Neural progenitor cell (in vitro differentiated cells): ENCODE measurements at places on chromosomes 1 and 21. TPM values are rescaled to one million over a fixed set of nuclear protein-coding genes. Genes with fewer than 3 reads are reported as not detected.

GRCh38 chr1:208369045-208369444 is 124.9 kb upstream of the PLXNA2 start:
- DNase-seq: no peak

DNA sequence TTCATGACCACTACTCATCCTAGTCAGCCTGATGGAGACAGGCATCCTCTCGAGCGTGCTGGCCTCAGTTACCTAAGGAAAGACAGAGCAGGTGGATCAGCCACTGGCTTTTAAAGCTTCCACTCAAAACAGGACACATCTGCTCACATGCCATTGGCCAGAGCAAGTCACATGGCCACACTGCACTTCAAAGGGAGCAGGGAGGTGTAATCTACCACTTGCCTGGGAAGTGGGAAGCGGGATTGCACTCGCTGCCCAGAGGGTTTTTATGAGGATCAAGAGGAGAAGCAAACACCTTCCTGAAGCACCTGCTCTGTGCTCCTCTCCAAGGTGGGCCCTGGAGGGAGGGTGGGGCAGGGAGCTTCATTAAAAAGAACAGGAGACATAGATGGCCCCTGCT is 108.0 kb downstream of the TAS1R2 start:
- no peak for DNase-seq

- DNase-seq: no peak
These were observed 200.6 kb upstream of the HMCN1 start for GRCh38 chr1:185533596-185533995.

Gene NBPF14
- total RNA-seq: 4.9 and 7.9 TPM in 2 replicates

Gene S100A3
- not detected in 2 replicates for total RNA-seq

- peak; percentile 93 for DNase-seq
These were observed at the start of gene UCK2 for GRCh38 chr1:165827268-165828102. Gene UCK2, plus strand, starts transcription at chr1:165827614. Its CDS starts 220 bp downstream, at chr1:165827834.

DNA sequence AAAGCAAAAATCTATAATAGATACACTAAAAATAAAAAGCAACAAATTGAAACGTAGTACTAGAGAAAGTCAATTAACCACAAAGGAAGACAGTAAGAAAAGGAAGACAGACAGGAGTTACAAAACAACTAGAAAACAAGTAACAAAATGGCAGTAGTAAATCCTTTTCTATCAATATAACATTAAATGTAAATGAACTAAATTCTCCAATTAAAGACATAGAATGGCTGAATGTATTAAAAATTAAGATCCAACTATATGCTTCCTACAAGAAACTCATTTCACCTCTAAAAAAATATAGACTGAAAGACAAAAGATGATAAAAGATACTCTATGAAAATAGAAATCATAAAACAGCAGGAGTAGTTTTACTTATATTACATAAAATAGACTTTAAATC is 79.1 kb downstream of the CTH start:
- no peak for DNase-seq

Gene RPTN
- not detected in 2 replicates for total RNA-seq

Gene DDAH1
- 18.9 and 23.1 TPM in 2 replicates for total RNA-seq

DNA sequence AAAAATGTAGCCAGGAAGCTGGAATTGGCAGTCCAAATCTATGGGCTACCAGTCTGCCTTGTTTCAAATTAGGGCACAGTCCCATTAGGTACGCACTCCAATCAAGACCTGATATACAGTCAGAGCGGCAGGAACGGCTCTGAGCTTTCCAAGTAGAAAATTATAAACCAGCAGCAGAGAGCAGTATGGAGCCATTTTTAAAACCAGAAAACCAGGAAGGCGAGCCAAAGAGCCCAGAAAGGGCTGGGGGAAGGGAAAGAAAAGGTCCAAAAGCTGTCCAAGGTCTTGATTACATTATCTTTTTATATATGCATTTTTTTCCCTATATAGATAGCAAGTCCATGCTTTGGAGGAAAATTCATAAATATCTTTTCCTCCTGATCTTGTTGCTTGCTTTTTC is 719.0 kb downstream of the RWDD3 start:
- DNase-seq: peak; percentile 37

- no peak for DNase-seq
These were observed 3.1 kb upstream of the UBE2G2 start for GRCh38 chr21:44804762-44805161.

GRCh38 chr1:208445758-208446203 is 201.6 kb upstream of the PLXNA2 start:
- DNase-seq: no peak

Gene RIMS3
- total RNA-seq: 17.2 and 27.1 TPM in 2 replicates

GRCh38 chr1:193113258-193113991 is 8.2 kb upstream of the GLRX2 start:
- DNase-seq: no peak
